ENCODE measurements at places on chromosomes 1 and 21.

- peak; percentile 41 for DNase-seq
Measured at GRCh38 chr1:236164273-236164672, 21.9 kb downstream of the GPR137B start.

- no peak for DNase-seq
Measured at GRCh38 chr1:97516588-97516987, 404.2 kb downstream of the DPYD start.

- DNase-seq, result peak; percentile 28
Measured at GRCh38 chr1:62725255-62725654, 37.1 kb upstream of the DOCK7 start.

DNA sequence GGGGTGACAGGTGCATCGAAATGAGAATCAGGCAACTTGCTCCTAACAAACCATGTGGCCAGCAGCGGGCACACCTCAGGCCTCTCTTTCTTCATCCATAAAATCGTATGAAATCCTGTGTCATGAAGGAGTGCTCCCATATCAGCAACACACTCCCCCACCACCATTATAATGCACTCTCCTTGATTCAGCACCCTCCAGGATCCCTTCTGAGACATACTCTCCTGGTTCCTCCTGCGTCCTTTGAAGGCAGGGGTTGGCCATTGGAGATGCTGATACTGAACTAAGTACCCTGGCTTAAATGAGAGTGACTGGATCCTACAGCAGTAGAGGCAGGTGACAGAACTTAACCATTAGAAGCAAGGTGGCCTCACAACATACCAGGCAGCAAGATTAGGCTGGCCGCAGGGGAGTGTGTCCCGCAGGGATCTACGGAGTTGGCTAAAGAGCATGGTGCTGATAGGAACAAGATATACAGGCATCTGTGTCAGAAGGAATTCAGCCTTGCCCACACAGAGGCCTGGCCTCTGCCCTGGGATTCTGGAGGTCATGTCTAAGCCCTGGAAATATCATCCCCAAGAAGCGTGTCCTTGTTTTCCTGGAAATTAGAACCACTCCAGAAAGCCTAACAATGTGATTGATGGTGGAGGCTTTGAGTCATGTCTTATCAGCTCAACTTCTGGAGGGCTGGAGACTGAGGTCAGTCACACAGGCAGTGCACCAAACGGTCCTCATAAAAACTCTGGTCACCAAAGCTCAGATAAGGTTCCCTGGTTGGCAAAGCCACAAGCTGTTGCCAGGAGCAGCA is 16.8 kb downstream of the S100A7A start:
- DNase-seq, result no peak

DNA sequence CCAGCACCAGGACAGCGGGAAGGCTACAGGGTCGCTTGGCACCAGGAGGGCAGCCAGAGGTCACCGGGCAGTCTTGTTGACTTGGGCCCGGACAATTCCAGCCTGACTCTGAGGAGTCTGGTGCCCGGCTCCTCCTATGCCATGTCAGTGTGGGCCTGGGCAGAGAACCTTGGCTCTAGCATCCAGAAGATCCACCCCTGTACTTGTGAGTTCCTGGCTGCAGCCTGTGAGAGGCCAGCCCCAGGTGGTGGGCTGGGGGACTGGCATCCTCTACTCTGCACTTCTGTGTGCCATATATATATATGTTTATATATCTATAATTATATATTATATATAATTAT is 11.6 kb upstream of the PTPN7 start:
- no peak for DNase-seq

DNA sequence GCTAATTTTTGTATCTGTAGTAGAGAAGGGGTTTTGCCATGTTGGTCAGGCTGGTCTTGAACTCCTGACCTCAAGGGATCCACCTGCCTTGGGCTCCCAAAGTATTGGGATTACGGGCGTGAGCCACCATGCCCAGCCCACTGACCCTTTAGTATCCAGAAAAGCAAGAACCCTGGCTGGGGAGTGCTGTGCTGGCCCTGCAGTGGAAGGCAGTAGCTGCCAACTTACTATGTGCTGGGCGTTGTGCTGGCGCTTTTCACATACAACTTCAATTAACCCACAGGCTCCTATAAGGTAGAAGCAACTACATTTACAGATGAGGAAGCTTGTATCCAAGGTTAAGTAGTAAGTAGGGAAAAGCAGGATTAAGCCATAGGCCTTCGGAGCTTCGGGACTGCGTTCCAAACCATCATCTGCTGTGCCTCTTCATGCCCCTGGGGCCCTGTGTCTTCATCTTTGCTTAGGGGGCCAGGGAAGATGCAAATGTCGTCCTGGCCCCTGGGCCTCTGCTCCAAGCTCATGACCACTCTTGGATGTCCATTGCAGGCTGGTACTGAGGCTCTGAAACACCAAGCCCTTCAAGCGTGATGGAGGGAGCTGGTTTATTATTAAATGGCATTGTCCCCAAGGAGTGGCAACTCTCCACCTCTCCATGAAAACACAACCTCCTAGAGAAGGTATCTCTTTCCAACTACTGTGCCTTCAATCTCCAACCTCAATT is 8.7 kb upstream of the CPLANE2 start:
- no peak for DNase-seq

- DNase-seq, result no peak
Measured at GRCh38 chr1:115140442-115141144, 51.3 kb upstream of the TSPAN2 start.

DNA sequence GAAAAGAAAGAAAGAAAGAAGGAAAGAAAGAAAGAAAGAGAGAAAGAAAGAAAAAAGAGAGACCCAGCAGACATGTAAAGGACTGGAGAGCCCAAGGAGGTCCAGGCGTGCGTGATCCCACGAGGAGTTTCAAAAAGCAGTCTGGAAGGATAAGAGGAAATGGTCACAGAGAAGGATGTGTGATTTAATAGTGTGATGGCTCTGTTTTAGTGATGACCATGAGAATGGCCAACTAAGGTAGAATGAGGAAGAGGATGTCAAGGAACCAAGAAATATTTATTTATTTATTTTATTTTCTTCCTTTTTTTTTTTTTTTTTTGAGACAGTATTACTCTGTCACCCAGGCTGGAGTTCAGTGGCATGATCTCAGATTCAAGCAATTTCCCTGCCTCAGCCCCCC is 25.5 kb downstream of the PTGS2 start:
- DNase-seq, result no peak
